ENCODE measurements at places on chromosomes 1 and 21.

GRCh38 chr21:43726686-43727518 lies 8.0 kb downstream of the PDXK start:
- DNase-seq, result no peak

DNA sequence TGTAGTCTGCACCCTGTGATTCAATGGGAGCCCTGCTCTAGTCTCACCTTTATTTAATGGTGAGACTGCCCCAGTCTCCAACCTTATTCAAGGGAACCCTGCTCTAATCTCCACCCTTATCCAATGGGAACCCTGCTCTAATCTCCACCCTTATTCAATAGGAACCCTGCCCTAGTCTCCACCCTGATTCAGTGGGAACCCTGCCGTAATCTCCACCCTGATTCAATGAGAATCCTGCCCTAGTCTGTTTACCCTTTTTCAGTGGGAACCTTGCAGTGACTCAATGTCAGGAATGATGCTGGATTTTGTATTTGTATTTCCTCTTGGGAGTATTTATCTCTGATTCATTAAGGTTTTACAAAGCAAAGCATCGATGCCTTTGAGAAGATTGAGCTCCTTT lies 39.5 kb downstream of the TRPM2 start:
- no peak for DNase-seq

- no peak for DNase-seq
These were observed 4.1 kb downstream of the S100A2 start for GRCh38 chr1:153561466-153561985.

DNA sequence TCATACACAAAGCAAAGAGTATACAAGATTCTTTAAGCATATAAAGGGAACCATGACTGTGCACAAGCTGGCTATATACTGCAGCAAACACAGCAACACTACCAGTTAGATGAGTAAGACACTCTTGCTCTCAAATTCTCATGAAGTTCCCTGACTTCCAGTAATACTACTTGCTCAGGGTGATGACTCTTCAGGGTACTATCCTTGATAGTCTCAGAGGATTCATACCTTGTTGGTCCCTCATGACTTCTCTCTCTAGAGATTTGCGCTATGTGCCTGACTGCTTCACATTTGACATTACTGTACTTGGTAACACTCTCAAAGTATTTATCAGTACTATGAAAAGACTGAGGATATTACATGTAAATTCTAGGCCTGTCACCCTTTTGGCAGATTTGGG lies 159.8 kb upstream of the ZRANB2 start:
- DNase-seq, result no peak

All from stimulated activated CD4-positive, alpha-beta T cell treated with anti-CD3 and anti-CD28 coated beads, Interleukin-1b, Interleukin-23, amount 100 ng/mL, for 1 hour (primary cell).